ENCODE measurements at places on chromosomes 6 and 20. TPM values are rescaled to one million over a fixed set of nuclear protein-coding genes. Genes with fewer than 3 reads are reported as not detected.

DNA sequence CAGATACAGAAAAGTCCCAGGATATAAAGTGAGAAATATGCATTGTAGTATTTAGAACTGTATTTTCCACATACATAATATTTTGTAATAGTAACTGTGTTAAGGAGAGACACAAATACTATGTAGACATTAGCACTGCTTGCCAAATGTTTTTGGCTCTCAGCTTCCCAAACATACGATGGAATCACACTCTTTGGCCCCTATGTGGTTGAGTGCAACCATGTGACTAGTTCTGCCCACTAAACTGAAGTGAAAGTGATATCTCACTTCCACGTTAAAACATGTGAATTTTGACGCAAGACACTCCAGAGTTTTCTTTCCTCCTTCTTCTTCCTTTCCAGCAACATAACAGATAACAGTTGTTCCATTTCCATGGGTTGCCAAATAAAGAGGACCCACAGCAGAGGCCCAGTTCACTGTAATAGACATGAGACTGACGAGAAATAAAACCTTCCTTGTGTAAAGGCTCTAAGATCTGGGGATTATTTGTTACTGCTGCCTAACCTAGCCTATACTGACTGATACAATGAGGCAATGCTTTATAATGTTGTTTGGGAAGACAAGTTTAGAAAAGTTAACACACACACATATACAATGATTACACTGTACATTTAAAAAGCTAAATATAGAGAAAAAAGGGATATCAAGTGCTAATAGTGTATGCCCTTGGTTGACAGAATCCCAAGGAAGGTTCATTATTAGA, 97.2 kb downstream of the PTPRT start:
- ATAC-seq, result no peak

GRCh38 chr20:43961541-43962471, 47.2 kb downstream of the TOX2 start:
- no peak for ATAC-seq

The F13A1 gene
- 28.8 TPM for total RNA-seq

The B3GALT4 gene
- 12.2 TPM for total RNA-seq

The TINAG gene
- not detected for total RNA-seq

All from gastroesophageal sphincter (tissue), 4 donors.